ENCODE measurements at places on chromosomes 2 and 18.

GRCh38 chr2:221618007-221618406, 45.9 kb upstream of the EPHA4 start:
- DNase-seq = no peak

DNA sequence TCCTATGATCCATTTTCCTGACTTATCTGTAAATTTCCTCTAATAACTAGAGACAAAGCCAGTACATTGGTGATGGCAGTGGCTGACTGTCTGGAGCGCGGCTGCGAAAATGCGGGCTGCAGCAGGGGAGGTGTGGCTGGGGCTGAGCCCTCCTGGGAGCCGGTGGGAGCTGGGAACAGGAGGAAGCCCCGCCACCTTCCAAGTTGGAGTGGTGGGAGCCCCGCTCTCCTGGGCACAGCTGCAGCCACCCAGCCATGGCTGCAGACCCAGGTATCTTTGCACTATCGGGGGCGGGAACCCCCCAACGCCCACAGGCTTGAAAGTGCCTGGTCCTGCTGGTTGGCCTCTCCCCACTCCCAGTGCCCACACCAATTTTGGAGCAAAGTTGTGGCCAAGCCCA, 633.0 kb upstream of the TMEFF2 start:
- no peak for DNase-seq

- no peak for DNase-seq
Observed at GRCh38 chr2:202848813-202849212, 22.8 kb downstream of the ICA1L start.

DNA sequence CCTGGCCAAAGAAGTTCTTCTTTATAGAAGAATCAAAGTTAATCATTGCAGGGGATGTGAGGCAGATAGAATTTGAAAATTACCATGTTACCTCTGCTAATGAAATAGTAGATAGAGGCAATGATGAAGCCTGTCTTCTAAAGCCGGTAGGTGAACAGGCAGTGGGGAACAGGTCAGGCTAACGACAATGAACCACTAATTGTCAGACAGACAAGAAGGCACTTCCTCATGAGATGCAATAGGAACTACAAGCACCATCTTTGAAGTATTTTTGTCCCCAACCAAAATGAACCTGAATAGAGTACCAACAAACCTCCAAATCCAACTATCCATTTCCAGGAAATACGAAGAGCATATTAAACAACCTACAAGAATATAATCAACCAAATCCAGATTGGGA, 41.6 kb upstream of the RAB31 start:
- no peak for DNase-seq

GRCh38 chr2:17521621-17522020, 3.4 kb upstream of the RAD51AP2 start:
- DNase-seq = no peak

- no peak for DNase-seq
Observed at GRCh38 chr2:172600557-172601008, 44.7 kb downstream of the PDK1 start.

- no peak for DNase-seq
Observed at GRCh38 chr2:142796588-142796987, 80.9 kb upstream of the KYNU start.

GRCh38 chr18:31294199-31294747, 23.7 kb upstream of the DSG1 start:
- no peak for DNase-seq

All from stimulated activated CD8-positive, alpha-beta memory T cell treated with anti-CD3 and anti-CD28 coated beads, Interleukin-4, amount 100 ng/mL, for 4 hours (primary cell).